ENCODE measurements at places on chromosomes 6 and 20. TPM values are rescaled to one million over a fixed set of nuclear protein-coding genes. Genes with fewer than 3 reads are reported as not detected.

The AURKA gene
- 119 TPM for total RNA-seq

The PAK5 gene
- total RNA-seq = not detected

The BMP5 gene
- total RNA-seq = 0.05 TPM

The COL9A1 gene
- total RNA-seq = not detected
